ENCODE measurements at places on chromosomes 11 and 22.

GRCh38 chr11:112789481-112789880, 171.7 kb upstream of the NCAM1 start:
- no peak for DNase-seq

- no peak for DNase-seq
Observed at GRCh38 chr11:40405614-40406013, 1053.8 kb downstream of the LRRC4C start.

GRCh38 chr11:126969865-126970479, 30.6 kb downstream of the KIRREL3 start:
- DNase-seq = no peak

DNA sequence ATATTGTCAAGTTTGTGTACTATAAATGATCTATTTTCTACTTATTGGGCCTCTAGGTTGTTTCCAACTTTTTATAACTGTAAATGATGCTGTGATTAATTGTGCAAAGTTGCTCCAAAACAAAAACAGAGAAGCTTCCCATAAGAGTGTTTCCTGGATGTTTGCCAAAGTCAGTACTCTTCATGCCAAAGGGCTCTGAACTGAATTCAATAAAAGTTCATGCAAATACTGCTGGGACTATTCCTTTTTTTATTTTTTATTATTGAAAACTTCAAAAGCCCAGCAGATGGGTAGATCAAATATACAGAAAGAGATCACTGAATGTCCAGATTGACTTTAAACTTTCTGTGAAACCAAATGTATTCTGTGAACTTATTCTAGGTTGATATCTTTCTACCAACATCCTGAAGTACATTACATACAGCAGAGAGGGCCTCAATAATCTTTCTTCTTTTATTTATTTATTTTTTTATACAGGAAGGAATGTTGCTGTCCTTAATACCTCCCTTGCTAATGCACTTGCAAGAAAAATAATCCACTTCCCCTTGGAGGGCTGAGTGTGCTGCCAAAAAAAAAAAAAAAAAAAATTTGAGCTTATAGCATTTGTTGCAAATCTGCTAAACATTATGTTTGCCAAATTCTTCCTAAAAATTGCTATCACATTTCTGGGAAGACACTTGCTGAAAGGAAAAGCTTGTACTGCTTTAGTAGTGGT, 53.0 kb downstream of the CTSC start:
- DNase-seq = no peak

DNA sequence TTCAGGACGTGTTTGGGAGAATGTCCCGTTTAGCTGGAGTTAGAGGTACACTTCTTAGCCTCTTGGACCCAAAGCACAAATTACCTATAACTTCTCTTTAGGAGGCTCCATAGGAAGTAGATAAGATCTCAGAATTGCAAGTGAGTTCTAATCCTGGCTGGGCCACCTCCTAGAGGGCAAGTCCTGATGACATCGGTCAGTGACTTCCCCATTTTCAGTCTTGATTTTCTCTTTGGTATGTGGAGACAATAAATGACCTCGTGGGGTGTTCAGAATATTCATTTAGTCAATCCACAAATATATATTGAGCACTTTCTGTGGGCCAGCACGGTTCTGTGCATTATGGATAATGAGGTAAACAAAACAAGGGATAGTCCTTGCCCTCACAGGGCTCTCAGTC, 208.6 kb downstream of the CWF19L2 start:
- no peak for DNase-seq

- no peak for DNase-seq
Observed at GRCh38 chr11:79352349-79352703, 88.5 kb downstream of the TENM4 start.

- peak; percentile 23 for DNase-seq
Observed at GRCh38 chr11:35617687-35618496, at the start of gene FJX1. TSS of gene FJX1 (plus strand) at chr11:35618460. CDS start at chr11:35618637, 177 bp downstream.

GRCh38 chr11:101187748-101188147, 58.1 kb upstream of the PGR start:
- no peak for DNase-seq

GRCh38 chr11:74279256-74279655, 32.2 kb downstream of the P4HA3 start:
- DNase-seq = no peak

DNA sequence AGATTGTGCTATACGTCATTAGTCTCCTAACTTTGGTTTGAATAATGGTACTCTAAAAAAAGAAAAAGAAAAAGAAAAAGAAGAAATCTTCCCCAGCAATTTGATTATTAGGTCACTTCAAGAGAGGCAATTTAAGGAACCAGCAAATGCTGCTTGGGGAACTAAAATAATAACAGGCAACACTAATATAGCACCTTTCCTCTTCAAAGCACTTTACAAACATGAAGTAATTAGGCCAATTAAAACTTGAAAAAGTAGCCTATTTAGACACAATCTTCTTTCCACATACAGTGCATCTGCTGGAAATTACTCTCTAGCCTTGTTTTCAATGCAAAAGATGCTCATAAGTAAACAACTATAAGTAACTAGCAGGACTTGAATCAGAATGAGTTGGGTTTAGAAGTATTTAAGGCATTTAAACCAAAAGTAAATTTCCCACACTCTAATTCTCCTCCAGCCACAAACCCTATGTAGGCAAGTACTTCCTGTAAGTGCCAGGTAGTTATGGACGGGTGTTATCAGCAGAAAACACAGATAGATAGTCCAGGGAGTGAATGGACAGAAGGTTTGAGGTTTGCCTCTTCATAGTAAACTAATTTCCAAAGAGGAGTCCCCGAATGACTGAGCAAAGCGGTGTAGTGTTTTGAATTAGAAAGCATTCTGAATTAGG, 44.5 kb downstream of the LRRC4C start:
- no peak for DNase-seq

DNA sequence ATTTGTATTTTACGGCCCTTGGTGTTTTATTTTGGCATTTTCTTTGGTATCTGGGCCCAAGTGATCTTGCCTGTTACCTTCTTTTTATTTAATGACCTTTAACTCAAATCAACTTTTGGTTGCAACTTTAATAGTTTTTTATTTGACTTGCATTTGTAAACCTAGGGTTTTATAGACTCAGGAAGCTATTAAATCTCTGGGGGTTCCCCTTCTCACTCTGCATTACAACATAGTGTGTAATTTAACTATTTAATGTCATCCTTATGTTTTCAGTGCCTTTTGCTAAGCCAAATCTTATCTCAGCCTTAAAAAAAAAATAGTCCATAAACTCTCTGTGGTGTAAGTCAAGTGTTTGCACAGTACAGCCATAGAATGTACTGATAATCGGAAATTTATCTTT, 3.4 kb downstream of the FJX1 start:
- no peak for DNase-seq

- no peak for DNase-seq
Observed at GRCh38 chr11:60785806-60786361, 751 bp downstream of the MS4A10 start.

DNA sequence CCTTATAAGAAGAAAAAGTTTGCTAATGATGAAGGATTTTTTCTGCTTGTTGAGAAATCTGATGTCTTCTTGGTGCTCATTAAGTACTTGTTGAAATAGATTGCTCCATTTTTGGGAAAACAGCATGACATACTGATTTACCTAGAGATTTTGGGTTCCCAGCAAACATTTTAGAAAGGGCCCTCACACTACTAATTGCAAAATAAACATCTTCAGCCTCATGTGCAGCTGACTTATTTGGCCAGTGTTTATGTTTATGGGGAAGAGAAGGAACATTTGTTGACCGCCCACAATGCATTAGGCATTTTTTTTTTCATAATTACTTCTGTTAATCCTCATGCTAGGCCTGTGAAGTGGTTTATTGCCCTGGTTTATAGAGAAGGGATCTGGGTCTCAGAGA, 40.1 kb downstream of the LDLRAD3 start:
- no peak for DNase-seq

- DNase-seq = no peak
Observed at GRCh38 chr22:42700901-42701300, 19.8 kb downstream of the A4GALT start.

GRCh38 chr22:43396934-43397457, 14.8 kb upstream of the MPPED1 start:
- DNase-seq = no peak

GRCh38 chr11:32829680-32830412, at the start of gene PRRG4:
TSS of gene PRRG4 (plus strand) at chr11:32829927. CDS start at chr11:32830530, 603 bp downstream.
- DNase-seq = no peak

- DNase-seq = no peak
Observed at GRCh38 chr11:721247-721740, 15.3 kb downstream of the EPS8L2 start.

GRCh38 chr22:37105990-37106389, 3.5 kb downstream of the TMPRSS6 start:
- no peak for DNase-seq

- DNase-seq = no peak
Observed at GRCh38 chr11:73323464-73323863, 15.4 kb downstream of the ARHGEF17 start.

GRCh38 chr11:17812091-17812864, 77.7 kb downstream of the KCNC1 start:
- DNase-seq = no peak

DNA sequence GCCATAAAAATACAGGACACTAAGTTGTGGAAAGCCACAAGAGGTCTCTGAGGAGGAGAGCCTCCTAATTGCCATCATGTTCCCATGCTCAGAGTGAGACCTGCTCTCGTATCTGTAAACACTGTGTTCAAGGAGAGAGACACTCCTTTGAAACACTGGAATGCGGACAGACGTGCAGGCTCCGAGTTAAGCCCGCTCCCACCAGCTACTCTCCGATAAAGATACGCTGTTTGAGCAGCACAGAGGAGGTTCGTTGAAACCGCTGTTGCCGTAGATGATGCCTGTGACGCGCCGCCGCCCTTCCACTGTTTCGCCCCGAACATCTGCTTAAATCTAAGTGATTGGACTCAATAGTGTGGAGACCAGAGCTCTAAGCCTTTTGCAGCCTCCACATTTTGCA, 25.1 kb downstream of the NUP50 start:
- DNase-seq = no peak

DNA sequence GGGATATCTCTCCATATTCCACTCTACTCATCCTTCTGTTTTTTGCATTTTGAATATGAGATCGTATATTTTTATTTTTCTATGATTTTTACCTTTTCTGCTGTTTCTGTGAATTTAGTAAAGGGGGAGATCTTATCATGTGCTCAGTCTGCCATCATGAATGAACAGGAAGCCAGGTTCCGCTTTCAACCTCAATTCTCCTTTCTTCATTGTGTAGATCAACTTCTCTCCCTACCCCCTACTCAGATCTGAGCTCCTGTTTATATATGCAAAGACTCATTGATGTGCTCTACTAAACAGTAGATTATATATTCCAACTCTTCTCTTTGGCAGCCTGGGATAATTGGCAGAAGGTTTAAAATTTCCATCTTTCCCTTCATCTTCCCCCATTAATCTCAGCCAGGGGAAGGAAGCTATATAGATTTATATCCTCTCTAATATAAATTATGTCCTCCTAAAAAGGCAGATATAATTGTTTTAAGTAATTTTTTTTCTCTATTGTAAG, 336.7 kb upstream of the PLET1 start:
- no peak for DNase-seq

GRCh38 chr22:37681556-37682049, 4.5 kb upstream of the NOL12 start:
- peak; percentile 71 for DNase-seq

- DNase-seq = no peak
Observed at GRCh38 chr11:129861702-129862522, 33.5 kb downstream of the NFRKB start.

DNA sequence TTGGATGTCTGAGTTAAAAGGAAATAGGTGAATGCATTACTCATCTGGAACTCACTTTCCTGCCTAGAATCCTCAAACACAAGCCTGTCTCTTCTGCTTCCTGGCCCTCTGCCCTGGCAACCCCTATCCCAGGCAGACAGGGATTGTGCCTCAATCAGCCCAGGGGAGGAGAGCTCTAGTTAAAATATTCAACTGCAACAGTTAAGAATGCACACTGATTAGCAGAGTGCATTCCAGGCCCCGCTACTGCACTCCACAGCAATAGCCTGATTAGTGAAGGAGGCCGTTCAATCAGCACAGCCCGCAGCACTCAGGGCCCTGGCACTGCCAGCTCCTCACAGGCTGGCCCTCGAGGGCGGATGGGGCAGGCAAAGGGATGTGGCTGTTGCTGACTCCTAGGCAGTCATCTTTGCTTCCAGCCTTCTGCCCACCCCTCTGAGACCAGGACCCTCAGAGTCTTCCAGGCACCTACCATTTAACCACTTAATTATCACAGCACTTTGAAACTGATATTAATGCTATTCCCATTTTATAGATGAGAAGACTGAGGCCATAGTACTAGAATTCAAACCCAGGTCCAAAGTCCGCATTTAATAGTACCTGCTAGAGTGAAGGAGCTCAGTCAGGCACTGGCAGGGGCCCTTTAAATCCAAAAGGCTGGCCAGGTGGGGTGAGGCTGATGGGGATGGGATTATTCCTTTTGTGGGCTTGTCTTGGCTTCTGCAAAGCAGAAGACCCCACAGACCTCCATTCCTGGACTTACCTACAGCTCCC, 435.3 kb downstream of the SOX6 start:
- no peak for DNase-seq

DNA sequence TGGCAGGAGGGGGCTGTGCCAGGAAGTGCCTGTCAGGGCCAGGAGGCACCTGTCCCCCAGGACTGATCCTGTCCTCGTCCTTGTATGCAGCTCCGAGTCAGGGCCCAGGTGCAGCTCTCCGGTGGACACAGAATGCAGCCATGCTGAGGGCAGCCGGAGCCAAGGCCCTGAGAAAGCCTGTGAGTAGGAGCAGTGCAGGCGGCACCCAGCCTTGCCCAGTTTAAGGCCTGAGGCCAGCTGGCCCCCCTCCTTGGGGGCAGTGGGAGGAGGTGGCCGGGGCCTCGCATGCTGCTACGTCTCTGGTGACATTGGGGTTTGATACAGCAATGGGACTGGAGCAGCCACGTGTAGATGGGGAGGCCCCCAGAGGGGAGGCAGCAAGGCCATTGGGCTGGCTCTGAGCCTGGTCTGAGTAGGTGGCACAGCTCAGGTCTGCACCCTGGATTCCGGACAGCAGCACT, 34.9 kb downstream of the SBF1 start:
- no peak for DNase-seq

GRCh38 chr11:119999220-119999619, 138.7 kb downstream of the TRIM29 start:
- no peak for DNase-seq

GRCh38 chr11:128757235-128757711, 63.4 kb downstream of the FLI1 start:
- DNase-seq = peak; percentile 60

DNA sequence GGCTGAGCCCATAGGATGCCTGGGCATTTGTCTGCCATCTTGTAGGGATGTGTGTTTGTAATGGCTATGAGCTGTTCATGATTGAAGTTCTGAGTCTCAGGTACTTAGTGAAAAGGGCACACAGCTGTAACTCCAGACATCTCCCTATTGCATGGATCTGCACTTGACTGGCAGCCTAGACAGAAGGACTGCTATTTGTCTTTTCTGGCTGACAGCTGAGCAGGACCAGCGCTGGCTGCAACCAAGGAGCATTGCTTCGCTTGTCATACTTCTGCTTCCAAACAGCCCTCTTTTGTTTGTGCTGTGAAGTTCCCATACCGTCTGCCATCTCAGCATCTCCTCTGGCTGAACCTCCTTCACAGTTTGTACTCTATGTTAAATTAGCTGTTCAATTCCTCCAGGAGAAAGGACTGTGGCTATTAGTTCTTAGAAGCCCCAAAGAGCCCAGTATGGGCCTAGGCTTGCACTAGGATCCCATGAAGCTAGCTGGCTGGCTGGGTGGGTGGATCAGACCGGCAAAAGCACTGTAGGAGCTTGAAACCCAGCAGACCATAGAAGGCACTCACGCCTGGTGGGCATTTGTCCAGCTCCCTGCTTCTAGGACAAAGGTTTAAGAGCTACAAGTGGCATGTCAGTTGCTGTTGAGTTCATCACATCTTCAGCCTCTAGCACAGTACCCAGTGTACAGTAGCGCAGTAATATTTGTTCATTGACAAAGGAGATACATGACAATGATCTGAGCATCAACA, 20.4 kb downstream of the HIRA start:
- DNase-seq = no peak

Measured in activated T-cell treated with anti-CD3 and anti-CD28 coated beads for 4 hours (primary cell).